Progenitor cell of endocrine pancreas (in vitro differentiated cells): ENCODE measurements at places on chromosomes 11 and 22.
A peak's percentile ranks its signal among the peaks of the same experiment; 100 is the strongest.

DNA sequence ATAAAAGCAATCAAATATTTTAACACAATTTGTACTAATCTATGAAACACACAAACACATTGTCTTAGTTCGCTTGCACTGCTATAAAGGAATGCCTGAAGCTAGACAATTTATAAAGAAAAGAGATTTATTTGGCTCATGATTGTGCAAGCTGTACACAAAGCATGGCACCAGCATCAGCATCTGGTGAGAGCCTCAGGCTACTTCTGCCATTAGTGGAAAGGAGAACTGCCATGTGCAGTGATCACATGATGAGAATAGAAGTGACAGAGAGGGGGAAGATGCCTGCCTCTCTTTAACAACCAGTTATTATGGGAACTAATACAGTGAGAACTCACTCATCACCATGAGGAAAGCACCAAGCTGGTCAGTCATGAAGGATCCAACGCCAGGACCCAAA is 105.1 kb downstream of the GUCY1A2 start:
- DNase-seq = no peak

DNA sequence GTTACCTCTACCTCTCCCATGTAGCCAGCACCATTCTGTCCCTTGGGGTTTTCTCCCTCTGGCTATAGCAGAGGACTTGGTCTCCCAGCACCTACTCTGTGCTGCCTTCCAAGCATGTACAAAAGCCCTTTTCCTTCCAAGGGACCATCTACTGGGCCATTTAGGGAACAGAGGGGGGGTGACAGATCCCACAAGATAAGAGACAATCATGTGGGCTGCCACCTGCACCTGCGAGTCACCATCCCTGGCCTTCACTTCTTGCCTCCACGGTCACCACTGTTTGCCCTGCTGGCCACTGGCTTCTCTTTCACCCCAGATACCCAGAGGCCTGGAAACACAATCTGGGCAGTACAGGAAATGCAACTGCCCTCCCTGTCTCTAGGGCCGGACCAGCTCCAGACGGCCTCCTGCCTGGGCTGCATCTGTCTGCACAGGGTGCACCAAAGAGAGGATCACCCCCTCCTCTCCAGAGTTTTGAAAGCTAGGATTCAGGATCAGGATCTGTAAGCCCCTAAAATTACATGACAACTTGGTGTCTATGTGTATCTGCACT is 160.8 kb upstream of the NECTIN1 start:
- no peak for DNase-seq

DNA sequence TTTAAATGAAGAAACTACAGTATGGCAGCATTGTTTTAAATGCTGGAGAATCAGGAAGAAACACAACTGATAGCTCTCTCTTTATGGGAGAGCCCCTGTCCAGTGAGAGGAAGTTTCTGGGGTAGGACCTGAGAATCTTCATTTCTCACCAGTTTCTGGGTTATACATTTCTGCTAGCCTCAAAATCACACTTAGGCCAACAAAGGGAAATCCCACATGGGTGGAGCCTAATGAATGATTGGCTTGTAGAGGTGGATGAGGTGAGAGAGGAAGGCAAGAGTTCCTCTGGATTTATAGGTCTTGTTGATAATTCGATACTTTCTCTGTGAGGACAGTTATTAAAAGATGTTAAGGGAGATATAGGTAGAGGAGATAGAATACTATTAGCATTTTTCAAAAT is 1397.3 kb upstream of the TENM4 start:
- DNase-seq = no peak

DNA sequence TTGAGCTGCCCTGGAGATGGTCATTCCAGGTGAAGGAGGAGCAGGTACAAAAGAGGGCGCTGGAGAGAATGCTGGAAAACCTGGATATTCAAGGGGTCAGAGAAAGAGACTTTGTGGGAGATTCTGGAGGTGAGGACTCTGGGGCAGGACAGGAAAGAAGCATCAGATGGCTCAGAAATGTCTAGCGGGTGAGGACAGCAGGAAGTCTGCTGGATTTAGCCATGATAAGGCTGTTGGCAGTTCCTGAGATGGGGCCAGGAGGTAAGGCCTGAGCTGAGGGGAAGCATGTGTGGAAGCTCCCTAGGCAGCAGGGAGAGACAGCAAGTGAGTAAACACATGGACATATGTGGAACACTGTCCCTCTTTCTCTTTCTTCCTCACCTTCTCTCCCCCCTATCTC is 1.5 kb downstream of the UPB1 start:
- DNase-seq = no peak

DNA sequence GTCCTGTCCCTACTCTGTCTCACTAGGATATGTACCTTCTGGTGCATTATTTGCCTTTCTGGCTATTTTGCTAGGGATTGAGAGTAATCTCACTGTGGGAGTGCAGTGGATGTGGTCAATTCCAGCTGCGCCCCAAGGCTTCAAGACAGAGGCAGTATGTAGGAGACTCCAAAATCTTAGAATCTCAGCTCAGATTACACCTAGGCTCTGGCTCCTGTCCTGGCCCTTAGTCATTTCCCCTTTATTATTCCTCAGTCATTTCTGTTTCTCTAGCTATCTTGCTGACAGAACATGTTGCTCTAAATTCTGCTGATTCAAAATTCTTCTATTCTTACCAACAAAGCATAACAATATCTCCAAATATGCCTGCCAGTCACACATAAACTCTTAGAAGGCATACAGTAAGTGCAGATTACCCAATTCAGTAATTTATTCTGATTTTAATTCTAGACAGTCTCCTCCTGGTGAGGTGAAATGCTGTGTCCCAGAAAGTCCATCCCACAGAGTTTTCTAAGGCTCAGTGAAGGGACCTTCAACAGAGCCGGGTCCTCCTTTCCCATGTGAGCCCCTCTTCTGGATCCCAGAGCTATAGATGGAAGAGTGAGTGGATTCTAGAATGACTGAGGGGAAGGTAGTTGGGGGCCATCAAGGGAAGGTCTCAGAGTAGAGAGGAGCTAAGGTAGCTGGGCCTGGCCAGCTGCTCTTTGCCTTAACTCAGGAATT is 24.3 kb upstream of the GLYATL1 start:
- no peak for DNase-seq

- DNase-seq = no peak
Measured at GRCh38 chr11:62108971-62109404, 14.8 kb upstream of the INCENP start.

GRCh38 chr11:57360991-57361390 is 20.0 kb downstream of the PRG3 start:
- no peak for DNase-seq

DNA sequence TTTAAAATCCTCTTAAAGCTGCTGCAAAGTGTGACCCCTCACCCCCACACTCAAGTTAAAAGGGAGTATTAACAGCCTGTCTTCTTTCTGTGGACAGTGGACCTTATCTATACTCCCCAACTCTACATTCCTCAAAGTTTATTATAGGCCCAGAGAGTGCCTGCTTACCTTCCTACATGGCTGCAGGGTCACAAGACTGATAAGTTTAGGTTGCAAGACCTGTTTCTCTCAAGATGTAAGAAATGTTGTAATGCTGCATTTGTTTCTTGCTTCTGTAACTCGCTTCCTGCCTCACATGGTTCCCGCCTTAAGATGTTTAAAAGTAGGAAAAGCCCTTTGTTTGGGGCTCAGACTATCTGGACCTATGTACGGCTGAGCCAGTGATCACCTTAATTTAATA is 10.1 kb upstream of the NXPE1 start:
- DNase-seq = no peak

DNA sequence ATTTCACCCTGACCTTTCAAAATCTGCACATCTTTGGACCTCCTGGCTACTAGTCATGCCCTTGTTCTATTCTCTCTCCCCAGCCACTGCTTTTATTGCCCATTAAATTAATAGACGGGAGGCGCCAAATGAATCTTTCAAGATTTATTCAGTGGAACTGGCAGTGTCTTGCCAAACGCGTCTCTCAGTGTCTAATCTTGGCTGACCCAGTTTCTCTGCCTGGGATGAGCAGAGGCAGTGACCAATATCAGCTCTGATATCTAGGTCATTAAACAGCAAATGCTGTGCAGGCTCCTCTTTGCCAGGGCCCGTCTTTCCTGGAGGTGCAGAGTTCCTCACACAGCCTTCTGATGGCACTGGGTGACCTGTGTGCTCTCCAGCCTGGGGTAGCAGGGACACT is 74.0 kb downstream of the TRAF6 start:
- DNase-seq = no peak

- DNase-seq = no peak
Measured at GRCh38 chr11:130151196-130151595, 8.4 kb upstream of the ST14 start.

DNA sequence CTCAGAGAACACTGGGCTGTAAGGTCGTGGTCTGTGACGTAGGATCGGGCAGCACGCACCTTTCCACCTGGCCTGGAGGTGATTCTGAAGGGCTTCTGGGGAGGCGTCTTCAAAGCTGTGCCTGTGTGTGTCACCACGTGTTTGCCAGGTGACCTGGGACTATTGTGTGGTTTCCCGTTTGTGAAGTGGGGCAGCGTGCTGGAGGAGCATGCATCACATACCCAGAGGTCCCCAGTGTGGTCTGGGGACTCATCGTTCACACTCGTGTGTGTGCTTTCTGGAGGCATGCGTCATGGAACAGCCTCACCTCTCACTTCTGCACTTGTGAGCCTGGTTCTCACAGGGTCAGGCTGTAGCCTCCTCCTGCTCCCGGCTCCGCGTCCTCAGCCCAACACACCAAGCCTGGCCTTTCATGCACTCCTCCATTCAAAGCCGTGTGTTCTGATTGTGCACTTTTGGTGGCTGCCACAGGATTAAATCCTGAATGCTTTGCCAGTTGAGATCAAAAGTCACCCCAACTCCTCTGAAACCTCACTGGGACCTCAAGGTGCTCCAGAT is 106.3 kb downstream of the KCNQ1OT1 start:
- DNase-seq = no peak

GRCh38 chr22:17945156-17945887 is 79.0 kb downstream of the MICAL3 start:
- DNase-seq = no peak

DNA sequence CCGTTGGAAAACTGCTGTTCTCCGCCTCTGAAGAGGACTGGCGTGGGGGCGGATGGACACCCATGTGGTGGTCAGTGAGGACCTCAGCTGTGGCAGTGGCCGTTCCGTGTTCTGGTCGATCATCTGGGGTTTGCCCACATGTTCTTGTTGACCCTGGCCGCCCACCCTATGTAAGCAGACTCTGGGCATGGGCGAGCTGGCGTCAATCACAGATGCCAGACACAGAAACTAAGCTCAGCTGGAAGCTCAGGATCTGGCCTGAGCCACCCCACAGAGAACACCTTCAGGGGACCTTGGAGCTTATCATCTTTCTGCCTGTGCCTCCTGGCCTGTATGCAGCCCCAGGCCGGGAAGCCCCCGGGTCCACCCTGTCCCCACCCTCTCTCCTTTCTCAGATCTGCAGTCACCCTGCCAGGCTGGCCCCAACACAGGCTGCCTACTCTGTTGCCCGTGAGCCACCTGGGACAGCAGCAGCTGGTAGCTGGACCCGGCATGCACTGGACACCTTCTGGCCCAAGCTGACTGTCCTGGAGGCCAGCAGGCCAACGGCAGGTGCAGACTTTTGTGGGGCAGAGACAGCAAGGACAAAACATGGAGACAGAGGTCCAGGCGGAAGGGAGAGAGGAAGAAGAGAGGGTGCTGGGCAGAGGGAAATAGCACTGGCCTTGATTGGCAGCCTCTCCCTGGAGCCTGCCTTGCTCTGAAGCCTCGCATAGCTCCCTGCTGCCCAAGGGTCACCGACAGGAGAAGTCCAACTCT is 91.5 kb downstream of the PHF21B start:
- DNase-seq = no peak

GRCh38 chr22:20156611-20157429 is 6.0 kb upstream of the CCDC188 start:
- peak; percentile 92 for DNase-seq

GRCh38 chr11:115257270-115257669 is 246.9 kb downstream of the CADM1 start:
- no peak for DNase-seq

DNA sequence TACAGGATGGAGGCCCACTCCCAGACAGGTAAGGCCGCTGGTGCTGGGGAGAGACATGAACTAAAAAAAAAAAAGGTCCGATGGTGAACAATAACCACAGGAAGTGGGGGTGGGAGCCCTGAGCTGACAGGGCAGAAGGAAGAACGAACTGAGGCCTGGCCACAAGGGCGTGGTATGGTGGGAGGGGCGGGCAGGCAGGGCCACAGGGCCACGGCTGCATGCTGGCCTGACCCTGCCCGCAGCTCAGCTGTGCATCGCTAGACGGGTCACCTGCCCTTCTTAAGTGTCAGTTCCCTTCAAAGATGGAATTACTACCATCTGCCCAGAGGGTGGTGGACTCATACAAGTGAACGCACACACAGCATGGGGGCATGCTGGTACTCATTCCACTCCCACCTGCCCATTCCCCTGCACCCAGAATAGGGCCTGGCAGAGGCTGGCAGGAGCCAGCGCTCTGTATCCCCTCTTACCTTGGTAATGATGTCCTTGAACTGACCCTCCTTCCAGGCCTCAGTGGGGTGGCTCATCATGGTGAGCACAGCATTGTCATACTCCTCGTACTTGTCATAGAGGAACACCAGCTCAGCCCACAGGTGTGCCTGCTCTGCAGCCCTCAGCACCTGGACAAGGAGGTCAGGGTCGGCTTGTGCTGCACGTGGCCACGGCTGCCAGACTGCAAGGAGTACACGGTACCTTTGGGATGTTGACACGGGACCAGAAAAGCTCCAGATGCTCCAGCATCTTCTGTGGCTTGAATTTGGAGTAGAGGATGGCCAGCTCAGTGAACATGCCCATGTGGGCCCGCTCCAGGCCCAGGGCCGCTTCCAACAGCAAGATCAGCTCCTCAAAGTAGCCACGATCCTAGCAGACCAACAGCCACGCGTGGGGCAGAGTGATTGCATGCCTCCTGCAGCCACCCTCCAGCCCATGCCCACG is 17.5 kb upstream of the SLC25A1 start:
- no peak for DNase-seq

- DNase-seq = no peak
Measured at GRCh38 chr22:26558248-26558895, 31.6 kb downstream of the TPST2 start.

GRCh38 chr11:75022759-75023396 is 34.1 kb downstream of the NEU3 start:
- peak; percentile 73 for DNase-seq

GRCh38 chr11:64653388-64653973 is 62.5 kb downstream of the SLC22A12 start:
- no peak for DNase-seq

GRCh38 chr11:9201372-9202162 is 63.6 kb downstream of the DENND5A start:
- no peak for DNase-seq

GRCh38 chr11:8639655-8640054 is 42.8 kb downstream of the TRIM66 start:
- no peak for DNase-seq

GRCh38 chr11:105046898-105047579 is 1.9 kb upstream of the CARD16 start:
- no peak for DNase-seq

- peak; percentile 25 for DNase-seq
Measured at GRCh38 chr11:68271023-68271780, 571 bp downstream of the C11orf24 start.

GRCh38 chr11:74826901-74827300 is 78.3 kb downstream of the RNF169 start:
- no peak for DNase-seq

- no peak for DNase-seq
Measured at GRCh38 chr11:76033699-76034098, 172.6 kb downstream of the WNT11 start.

GRCh38 chr11:61077936-61078335 is 24.4 kb upstream of the CD5 start:
- DNase-seq = no peak
